ENCODE measurements at places on chromosomes 5 and 9.

DNA sequence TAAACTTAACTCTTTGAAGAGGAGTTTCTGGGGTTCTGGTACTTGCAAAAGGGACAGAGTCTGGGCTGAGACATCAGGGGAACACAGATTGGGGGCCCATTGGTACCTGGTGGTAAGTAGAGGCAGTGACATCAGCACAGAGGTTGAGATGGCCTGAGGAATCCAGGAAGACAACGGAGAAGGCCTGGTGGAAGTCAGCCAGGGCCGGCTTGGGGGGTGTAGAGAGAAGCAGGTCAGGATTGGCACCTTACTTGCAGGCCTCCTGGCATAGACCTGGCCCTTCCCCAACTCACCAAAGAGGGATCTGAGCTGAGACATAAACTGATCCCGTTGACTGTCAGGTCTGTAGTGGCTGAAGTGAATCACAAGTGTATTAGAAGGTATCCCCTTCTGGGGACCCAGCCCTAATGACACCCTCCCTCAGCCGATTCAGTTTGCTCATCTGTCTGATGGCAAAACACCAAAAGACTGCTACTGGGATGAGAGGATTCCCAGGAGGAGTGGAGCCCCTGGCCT is 5.5 kb downstream of the NOL6 start:
- no peak for DNase-seq

DNA sequence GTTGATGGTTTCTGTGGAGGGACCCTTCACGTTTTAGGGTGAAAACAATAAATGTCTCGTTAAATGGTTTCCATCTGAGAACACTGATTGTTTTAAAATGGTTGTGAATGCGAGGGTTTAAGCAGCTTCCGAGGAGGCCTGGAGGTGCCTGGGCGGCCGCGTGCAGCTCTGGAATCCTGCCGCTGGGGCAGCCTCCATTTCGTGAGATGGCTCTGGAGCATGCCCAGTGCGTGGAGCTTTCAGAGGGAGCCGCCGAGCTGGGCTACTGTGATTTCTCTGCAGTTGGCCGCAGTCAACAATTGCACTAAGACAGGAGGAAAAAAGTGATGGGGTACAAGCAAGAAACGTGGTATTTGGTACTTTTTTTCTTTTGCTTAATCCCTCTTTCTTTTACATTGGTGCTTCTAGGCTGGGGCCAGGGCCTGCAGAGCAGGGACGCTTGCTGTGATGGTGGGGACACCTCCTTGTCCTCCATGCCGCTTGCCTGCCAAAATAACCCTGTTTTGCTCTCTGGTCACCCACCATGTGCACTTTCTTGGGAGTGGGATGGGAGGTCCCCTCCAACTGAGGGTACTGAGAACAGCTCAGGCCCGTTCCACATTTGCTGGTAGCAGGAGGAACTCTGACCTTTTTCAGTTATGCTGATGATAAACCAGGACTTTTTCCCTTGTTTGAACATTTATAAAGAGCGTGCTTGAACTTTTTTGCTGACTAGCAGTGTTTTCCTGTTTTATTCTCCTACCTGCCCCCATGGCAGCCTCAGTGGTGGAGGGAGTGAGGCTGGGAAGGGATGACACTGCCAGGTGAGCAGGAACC is 47.1 kb downstream of the EHMT1 start:
- DNase-seq = no peak

- DNase-seq = no peak
Observed at GRCh38 chr5:181024245-181025064, 15.6 kb upstream of the BTNL9 start.

DNA sequence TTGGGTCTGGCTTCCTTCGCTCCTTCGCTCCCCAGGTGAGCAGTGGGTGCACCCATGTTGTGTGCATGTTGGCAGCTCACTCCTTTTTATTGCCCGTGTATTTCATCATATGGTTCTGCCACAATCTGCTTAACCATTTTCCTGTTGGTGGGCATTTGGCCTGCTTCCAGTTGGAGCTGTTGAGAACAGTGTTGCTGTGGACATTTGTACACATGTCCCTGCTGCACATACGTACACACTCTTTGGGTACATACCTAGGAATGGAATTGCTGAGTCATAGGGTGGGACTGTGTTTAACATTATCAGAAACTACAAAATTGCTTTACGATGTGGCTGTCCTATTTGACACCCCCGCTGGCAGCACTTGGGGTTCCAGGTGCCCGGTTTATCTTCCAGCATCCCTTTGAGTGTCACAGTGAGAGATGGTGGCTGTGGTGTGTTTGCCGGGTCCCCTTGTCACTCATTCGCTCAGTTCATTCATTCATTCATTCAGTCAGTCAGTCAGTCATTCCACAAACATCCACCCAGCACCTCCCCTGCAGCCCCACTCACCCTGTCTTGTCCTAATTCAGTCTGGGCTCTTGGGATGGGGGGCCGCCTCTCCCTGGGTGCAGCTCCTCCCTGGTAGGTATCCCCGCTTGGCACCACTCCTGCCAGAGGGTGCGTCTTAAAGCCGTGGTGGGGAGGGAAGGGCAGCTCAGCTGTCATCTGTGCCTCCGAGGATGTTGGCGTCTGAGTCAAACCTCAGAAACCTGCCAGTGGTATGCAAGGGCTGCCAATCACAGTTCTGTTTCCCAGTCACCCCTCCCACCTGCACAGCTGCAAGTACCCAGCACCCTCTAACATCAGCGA is 7.9 kb upstream of the FIBCD1 start:
- DNase-seq = peak; percentile 66

DNA sequence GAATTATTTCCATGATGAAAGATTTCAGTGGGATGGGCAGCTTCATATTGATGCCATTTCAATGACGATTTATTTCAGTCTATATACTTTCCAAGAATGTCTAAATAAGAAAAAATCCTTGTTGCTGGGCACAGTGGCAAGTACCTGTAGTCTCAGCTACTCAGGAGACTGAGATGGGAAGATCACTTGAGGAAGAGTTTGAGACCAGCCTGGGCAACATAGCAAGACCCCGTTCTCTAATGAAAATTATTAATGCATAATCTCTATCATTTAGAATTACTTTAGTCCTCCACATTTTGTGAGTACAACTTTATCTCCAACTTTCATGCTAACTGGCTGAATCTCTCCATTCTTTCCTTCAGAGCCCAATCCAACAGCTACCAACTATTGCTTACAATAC is 52.5 kb downstream of the PTBP3 start:
- no peak for DNase-seq

DNA sequence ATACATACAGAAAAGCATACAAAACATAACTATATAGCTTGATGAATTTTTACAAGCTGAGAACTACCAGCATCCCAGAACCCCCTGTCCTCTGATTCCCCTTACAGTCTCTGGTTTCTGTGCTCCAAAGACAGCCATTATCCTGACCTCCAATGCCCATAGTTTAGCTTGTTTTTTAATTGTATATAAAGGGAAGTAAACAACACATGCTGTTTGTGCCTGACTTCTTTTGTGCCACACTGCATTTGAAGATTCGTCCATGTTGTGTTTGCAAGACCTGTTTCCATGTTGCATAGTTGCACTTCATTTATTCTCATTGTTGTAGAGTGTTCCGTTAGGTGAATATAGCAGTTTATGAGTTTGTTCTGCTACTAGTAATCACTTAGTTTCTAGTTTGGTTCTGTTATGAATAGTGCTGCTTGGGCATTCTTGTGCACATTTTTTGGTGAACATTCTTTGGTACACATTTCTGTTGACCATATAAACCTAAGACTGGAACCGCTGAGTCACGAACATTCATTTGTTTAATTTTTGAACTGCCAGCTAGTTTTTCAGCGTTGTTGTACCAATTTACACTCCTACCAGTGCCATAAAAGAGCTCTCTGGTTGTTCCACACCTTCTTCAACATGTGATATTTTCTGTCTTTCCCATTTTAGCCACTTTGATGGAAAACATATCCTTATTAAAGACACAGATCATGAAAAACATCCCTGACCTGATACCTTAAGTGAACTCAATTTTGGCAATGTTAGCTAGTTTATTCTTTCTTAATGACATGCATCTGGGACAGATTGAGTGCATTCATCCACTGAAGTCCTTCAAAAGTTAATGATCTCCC is 78.1 kb upstream of the ANXA1 start:
- DNase-seq = no peak

DNA sequence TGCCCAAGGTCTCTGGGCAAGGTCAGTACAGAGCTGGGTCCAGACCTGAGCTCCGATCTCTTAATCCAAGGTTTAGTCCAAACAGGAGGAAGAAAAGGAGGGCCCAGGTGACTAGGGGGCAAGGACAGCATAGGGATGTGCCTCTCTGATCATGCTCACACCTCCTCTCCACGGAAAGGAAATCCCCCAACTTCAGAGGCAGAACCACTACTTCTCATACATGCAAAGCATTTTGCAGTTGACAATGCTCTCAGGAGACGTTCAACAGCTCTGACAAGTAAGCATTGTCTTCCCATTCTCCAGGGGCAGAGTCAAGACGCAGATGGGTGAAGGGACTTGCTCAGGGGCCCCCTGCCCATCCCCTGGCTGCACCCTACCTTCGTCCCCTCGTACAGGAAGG is 8.7 kb upstream of the CORO2A start:
- DNase-seq = no peak

DNA sequence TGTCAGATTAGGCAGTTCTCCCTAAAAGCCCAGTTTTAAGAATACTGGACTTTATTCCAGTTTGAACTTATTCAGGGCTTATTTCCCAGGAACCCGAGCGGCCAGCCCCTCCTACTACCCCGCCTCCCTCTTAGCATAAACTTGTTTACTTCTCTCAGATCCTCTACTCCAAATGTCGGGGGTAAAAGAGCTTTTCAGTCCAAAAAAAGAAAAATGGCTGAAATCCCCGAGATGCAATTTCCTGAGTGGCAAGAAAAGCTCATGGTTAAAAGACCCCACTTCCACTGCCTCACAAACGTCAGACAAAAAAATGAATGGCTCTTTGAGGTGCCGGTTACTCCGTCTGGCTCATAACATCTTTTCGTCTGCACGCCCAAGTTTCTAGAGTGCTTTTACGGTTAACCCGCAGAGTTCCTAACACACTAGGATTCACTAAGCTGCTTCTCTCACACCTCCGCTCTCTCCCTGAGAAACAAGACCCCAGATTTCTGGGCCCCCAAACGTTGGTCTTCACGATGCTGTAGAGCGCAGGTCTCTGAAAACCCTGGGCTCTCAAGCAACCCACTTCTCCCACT is 402 bp downstream of the BRD8 start:
- DNase-seq = no peak

- no peak for DNase-seq
Observed at GRCh38 chr5:139016186-139016585, 141.1 kb upstream of the LRRTM2 start.

GRCh38 chr9:113160571-113160970 is 9.8 kb downstream of the SLC31A2 start:
- DNase-seq = no peak

- DNase-seq = no peak
Observed at GRCh38 chr9:91421128-91421765, 2.4 kb downstream of the NFIL3 start.

GRCh38 chr5:88734191-88734640 is 148.8 kb downstream of the MEF2C start:
- DNase-seq = peak; percentile 10

DNA sequence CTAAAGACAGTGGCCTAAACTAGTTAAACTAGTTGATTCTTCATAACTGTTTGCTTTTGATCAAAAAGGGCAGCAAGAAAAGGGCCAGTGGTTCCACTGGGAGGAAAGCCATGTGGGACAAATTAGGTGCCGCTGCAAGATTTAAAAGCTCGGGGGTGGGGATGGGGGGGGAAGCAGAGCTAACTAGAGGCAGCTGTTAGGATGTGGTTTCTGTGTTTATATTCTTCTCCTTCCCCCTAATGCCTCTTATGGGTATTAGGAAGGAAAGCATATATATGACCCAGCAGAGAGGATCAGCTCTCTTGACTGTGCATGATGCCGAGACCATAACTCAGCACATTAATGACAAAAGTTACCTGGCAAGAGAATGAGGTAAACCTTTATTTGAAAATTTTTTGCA is 65.7 kb downstream of the EFNA5 start:
- DNase-seq = no peak

- no peak for DNase-seq
Observed at GRCh38 chr9:135273008-135273407, 185.5 kb downstream of the OLFM1 start.

DNA sequence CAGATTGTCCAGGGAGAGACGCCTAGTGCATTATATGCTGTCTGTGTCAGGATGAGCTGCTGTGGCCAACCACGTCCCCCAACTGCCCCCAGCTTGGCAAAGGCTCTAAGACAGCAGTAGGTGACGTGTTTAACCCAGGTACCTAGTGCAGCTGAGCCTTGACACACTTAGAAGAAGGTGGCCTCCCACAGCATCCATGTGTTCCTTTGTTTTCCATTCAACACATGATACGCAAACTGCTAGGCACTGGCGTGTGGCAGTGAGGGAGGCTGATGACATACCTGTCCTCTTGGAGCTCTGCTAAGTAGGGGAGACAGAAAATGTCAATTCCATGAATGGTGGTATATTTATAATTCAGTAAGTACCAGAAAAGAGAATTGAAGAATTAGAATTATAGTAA is 291.7 kb downstream of the NR3C1 start:
- no peak for DNase-seq

DNA sequence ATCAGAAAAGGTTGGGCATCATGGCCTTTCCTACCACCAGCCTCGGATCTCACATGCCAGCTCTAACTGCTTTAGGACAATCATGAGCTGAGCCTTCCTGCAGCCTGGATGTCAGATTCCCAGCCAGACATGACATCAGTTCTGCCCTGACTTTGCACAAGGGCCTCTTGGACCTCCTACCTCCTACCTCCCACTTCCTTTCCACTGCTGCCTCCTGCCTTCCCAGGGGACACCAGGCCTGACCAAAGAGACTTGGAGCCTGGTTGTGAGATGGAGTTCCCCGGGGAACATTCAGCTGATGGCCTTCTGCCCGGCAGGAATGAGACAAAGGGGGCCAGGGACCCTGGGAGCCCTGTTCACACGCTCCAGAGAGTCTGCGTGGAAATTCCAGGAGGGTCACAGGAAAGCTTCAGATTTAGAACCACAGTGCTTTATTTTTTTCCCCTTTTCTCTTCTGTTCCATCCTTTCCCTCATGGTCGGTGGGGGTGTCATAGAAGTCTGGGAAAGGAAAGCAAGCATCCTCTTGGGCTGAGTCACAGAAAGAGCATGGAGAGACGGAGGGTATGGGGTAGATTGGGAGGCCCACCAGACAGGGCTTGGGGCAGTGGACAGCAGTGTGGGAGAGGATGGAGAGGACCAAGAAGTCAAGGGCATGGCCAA is 35.4 kb upstream of the IL17B start:
- DNase-seq = no peak

GRCh38 chr9:127742435-127743088 is 7.5 kb upstream of the TOR2A start:
- DNase-seq = no peak

- DNase-seq = no peak
Observed at GRCh38 chr9:14827805-14828204, 82.4 kb downstream of the FREM1 start.
